ENCODE measurements at places on chromosomes 3 and 15.

DNA sequence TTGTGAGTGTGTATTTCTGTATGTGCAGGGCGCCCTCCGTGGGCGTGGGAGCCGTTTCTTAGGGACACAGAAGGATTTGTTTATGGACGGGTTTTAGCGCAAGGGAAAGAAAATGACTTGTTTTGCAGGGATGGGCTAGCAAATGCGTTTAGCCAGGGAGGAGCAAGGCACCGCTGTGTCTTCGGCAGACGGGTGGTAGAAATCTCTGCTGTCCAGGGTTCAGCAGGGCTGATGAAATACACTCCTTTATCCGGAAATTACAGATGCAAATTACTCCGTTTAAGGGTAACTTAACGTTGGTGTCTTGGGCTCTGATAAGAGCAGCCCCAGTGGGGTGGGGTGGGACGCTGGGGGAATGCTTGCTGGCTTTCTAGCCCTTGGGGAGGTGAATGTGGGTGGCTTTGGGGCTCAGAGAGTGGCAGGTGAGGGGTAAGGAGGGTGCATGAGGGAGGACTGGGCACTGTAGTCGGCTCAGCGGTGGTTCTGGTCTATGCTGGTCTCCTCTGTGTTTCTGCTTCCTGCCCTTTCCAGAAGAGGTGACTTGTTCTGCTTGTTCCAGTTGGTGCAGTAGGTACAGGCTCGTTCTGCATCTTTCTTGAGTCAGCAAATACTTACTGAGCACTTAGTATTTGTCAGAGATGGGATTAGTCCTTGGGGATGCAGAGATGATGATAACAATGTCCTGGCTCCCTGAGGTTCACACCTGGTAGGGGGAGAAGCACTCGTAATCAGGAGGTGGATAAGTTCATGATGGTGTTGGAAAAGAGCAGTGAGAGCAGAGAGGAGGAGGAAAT, 954 bp downstream of the SV2B start:
- peaks cover 6% of the 10 kb centered on the region for H3K4me1 ChIP-seq
- no peaks in the 10 kb centered on the region for H3K36me3 ChIP-seq
- H3K27ac ChIP-seq: no peak overlapping the region
- H3K27me3 ChIP-seq: peaks cover 6% of the 10 kb centered on the region
- DNase-seq: no peak

DNA sequence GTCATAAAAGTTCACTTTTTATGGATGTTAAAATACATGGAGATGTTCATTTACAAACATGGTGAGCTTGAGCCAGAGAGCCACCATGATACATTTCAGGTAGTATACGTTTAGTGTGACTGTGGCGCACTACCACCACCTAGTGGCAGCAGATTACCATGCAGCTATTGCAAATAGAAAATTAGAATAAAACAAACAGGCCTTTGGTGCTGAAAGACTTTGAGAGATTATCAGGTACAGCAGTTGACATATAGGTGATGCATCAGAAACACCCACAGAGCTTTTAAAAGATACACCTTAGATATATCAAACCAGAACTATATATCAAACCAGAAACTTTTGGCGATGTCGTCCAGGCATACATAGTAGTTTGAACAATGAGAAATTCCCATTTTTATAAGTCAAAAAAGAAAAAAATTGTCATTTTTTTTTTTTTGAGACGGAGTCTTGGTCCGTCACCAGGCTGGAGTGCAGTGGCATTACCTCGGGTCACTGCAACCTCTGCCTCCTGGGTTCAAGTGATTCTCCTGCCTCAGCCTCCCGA, 42.0 kb upstream of the ICE2 start:
- no peak overlapping the region for H3K4me3 ChIP-seq
- H3K27me3 ChIP-seq: no peaks in the 10 kb centered on the region
- H3K36me3 ChIP-seq: no peaks in the 10 kb centered on the region
- peak; percentile 78 for DNase-seq
- H3K4me1 ChIP-seq: no peaks in the 10 kb centered on the region

GRCh38 chr3:69499899-69500421, 114.1 kb upstream of the FRMD4B start:
- no peak for DNase-seq
- no peak overlapping the region for H3K27ac ChIP-seq
- no peaks in the 10 kb centered on the region for H3K36me3 ChIP-seq
- no peak overlapping the region for H3K4me3 ChIP-seq
- no peaks in the 10 kb centered on the region for H3K4me1 ChIP-seq

DNA sequence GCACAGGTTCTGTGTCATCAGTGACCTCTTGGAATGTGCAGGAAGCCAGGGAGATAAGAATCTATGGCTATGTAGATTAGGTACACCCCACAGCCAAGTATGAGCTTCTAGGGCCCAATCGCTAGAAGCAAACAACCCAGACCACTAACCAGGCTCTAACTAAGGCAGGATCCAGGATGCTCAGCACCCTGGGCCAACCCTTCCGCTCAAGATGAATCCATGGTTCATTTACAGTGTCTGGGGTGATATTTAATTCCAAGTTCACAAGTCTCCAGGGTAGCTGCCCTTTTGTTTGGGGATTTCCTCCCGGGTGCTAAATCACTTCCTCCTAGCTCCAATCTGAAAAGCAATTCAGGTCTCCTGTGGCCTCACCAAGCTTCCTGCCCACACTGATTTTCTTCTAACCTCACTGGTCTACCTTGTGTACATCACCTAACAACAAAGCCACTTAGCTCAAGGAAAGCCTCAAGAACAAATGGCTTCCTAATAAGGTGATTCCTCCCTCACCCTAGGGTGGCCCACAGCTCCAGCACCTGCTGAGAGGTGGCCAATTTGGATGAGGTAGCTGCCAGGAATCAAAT, 2.4 kb downstream of the EHD4 start:
- H3K4me3 ChIP-seq: no peak overlapping the region
- H3K27ac ChIP-seq: peak overlapping the region; percentile 75
- H3K27me3 ChIP-seq: no peaks in the 10 kb centered on the region
- peaks cover 40% of the 10 kb centered on the region for H3K4me1 ChIP-seq
- DNase-seq: no peak

- H3K4me1 ChIP-seq: no peaks in the 10 kb centered on the region
- no peak overlapping the region for H3K4me3 ChIP-seq
- DNase-seq: no peak
- no peaks in the 10 kb centered on the region for H3K36me3 ChIP-seq
Measured at GRCh38 chr3:149628957-149629670, 28.7 kb downstream of the WWTR1 start.

Data from Caco-2 (cell line).